T-helper 22 cell (primary cell): ENCODE measurements at places on chromosomes 1 and 21.

DNA sequence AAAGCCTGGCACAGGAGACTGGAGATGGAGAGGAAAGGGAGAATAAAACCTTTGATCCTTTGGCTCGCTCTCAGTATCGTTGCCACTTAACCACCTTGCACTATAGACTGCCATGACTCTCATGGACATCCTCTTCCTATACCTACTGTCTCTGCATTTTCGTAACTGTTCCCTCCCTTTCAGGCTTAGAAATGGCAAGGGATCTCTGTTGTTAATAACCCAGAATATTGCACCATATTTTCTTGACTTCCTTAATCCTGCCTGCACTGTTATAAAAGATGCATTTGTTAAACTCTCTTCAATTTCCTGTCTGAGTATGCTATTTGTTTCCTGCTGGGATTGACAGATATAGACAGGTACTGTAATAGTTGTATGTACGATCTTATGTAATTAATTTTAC, 38.6 kb downstream of the CYYR1 start:
- no peak for DNase-seq

DNA sequence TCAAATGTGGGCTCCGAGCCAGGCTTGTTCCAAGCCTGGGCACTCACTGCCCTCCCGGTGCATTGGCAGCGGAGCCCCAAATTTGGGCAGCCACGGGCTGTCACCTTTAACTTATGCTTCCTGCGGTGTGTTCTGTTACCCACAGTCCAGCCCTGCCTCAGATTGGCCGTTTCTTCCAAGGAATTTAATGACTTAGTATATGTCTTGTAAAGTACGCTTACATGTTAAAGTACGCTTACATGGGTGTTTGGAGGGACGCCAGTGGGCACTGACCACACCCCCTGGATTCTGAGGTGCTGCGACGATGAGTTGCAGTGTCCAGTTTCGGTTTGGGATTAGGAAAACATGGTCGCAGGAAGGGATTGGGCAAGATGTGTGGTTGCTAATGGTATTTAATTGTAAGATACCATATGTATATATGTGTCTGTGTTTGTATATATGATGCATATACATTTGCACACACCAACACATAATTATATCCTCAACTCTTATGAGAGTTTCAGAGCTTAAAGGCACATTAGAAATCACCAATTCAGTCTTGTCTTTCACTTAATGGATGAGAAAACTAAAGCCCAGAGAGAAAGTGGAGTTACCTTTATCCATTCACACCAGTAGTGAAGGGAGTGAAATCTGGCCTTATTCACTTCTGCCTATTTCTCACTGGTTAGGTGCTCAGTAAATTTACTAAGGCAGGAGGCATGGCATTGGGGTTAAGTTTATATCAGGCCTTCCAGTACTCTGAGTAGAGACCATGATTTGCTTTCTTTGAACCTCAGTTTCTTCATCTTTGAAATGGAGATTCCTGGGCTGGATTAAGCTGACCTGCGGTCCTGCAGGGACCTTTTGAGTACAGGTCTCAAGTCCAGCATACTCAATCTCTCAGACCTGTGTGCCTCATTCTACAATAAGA, 1.0 kb downstream of the SMYD2 start:
- DNase-seq, result no peak

- DNase-seq, result no peak
These were observed 18.8 kb upstream of the SELP start for GRCh38 chr1:169648709-169649108.

GRCh38 chr1:51620470-51620869, 3.6 kb downstream of the OSBPL9 start:
- DNase-seq, result no peak

DNA sequence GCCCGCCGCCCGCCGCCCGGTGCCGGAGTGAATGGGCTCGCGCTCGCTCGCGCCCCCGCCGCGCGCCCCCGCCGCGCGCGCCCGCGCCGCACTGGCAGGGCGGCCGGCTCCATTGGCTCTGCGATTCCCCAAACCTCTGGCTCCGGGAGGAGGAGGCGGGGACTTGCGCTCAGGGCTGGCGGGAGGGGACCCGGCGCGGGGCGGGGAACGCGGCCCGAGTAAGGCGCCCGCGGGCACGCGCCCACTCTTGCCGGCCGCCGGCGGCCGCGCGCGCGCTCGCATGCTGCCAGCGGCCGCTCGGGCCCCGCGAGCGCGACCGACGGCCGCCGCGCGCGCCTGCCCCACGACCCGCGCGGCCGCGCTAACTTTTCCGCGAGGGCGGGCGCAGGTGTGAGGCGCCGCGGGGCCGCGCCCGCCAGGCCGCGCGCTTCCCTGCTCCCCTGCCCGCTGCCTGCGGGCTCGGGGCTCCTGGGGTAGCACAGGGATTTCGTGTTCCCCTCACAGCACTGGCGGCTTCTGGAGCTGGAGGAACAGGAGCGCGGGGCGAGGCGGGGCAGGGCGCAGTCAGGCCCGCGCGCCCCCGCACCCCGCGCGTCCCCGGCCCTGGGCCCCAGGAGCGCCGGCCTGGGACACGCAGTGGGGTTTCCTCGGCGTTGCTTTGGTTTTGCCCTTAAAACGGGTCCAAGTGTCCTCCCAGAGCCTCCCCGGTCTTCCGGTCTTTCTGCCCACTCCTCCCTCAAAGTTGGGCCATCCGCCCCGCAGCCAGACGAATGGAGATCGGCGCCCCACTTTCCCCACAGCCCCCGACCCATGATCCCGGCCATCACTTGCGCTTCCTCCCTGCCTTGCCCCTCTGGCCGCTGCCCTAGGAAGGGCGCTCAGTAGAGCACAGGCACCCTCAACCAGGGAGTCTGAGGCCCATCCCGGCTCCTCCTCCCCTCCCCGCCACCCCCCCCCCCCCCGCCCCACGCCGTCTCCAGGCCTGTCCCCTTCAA, 101.5 kb downstream of the CASZ1 start:
- DNase-seq, result peak; percentile 76
